Activated T-cell treated with anti-CD3 and anti-CD28 coated beads, Interleukin-2, amount 50 U/mL, for 1 hour (primary cell): ENCODE measurements at places on chromosomes 6 and 20.

GRCh38 chr6:110826236-110827129, 11.2 kb upstream of the CDK19 start:
- no peak for DNase-seq

DNA sequence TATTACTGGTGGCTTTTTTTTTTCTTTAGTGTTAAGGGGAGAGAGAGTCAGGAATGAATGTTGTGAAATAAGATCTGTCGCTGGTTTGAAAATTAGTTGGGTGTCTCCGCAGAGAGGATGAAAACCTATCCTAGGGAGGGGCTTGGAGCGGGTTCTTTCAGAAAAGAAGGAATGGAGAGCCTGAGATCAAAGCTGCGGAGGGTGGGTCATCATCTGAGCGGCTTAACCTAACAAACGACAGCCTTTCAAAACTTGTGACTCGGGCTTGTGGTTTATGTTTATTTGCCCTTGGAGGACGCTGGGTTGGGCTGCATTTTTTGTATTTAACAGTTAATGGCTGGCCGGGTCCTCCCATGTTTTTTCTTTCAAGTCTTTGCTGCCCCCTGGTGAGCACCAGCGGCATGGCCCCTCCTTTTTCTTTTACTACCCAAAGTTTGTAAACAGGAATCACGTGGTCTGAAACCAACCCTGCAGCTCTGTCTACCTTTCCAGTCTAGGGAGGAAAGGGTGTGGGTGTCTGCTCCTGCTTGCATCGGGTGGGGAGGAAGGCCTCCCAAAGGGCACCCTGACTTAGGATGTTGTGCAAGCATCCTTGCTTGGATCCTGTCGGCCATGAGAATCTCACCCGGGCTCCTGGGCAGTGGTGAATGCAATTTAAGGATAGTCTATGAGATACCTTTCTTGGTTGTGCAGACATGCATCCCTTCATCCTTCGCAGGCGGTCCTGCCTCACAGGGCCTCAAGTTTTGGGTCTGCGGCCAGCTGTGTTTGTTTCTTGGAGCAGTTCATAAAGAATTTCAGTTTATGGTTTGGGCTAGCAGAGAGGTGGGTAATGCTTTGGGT, 2.2 kb downstream of the PIM1 start:
- peak; percentile 92 for DNase-seq

DNA sequence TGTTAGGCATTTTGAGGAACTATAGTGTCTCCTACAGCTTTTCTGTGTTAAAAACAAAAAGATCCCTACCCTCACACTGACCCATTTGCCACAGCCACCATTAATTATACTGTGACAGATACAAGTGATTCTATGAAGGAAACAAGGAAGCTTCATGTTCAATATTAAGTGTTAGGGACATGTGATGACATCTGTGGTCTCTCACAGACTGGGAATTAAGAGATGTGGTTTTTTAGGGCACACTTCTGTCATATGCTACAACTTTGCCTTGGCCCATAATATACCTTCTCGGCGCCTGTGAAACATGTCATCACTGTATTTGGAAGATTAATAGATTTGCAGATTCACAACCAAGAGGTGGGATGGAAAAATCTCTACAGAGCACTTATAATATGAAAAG, 102.9 kb upstream of the TCF21 start:
- DNase-seq = no peak

- no peak for DNase-seq
Observed at GRCh38 chr6:20242397-20242796, 30.1 kb upstream of the MBOAT1 start.

GRCh38 chr6:63881791-63882190, 246.2 kb downstream of the PHF3 start:
- DNase-seq = no peak

GRCh38 chr6:121086876-121087275, 247.4 kb downstream of the TBC1D32 start:
- DNase-seq = no peak

GRCh38 chr20:46557231-46557956, 6.9 kb upstream of the OCSTAMP start:
- no peak for DNase-seq

DNA sequence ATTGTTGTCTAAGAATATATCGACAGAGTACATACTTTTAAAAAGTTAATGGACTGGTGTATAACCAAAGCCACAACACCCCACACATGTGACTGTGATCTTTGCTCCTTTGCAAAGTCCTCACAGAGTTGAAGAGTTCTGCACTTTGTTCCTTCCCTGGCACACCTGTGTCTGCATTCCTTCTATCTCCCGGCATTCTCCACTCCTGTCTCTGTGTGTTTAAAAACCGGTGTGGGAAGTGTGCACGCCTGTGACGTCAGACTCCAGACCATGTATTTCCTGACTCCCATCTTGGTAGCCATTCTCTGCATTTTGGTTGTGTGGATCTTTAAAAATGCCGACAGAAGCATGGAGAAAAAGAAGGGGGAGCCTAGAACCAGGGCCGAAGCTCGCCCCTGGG, at the start of gene IYD:
IYD (plus strand) TSS at position 251 of the 400 bp plus-strand sequence; CDS start at position 271, 20 bp downstream.
- no peak for DNase-seq

GRCh38 chr6:6712449-6713403, 124.2 kb downstream of the LY86 start:
- DNase-seq = no peak

DNA sequence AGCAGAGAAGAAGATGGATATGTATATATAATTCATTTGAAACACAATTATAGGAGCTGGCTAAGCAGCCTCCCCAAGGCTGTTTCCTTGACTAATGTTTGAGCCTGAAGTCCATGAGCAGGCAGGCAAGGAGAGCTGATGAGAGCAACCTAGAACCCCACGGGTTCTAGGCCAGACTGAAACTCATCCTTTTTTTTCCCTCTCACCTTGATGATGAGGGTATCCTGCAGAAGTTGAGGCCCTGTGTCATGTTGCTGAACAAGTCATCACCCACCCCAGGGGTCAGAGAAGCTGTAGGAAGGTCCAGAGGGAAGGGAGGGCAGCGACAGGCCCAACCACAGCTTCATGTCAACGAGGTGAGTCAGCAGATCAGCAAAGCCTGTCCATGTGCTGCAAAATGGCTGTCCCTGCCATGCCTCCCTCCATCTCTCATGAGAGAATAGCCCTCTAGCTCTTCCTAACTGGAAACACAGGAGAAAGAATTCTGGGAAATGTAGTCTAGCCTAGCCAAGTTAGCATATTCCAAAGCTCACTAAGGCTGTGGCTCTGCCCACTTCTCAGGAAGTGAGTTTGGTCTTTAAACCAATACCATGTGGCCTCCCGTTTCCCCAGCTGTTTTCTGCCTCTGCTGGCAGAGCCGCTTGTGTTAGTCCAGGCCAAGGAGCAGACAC, 91.3 kb upstream of the DTNBP1 start:
- DNase-seq = no peak

- no peak for DNase-seq
Observed at GRCh38 chr20:44039147-44039546, 124.5 kb downstream of the TOX2 start.

DNA sequence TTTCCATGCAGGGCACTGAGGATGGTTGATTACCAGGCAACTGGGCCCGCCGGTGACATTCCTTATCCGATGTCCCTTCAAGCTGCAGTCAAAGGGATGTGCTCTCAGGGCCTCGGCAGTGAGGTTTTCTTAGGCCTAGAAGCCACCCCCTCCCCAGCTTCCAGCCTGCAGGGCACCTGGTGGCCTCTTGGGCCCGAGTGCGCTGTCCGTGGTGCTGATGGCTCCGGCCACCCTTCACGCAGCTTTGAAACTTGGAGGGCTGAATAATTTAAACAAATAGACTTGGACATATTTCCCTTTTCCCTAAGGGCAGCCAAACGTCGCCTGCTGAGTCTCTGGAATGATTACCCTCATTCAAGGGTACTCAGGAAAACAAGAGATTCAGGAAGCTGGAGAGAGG, 8.9 kb upstream of the MLN start:
- DNase-seq = peak; percentile 41

DNA sequence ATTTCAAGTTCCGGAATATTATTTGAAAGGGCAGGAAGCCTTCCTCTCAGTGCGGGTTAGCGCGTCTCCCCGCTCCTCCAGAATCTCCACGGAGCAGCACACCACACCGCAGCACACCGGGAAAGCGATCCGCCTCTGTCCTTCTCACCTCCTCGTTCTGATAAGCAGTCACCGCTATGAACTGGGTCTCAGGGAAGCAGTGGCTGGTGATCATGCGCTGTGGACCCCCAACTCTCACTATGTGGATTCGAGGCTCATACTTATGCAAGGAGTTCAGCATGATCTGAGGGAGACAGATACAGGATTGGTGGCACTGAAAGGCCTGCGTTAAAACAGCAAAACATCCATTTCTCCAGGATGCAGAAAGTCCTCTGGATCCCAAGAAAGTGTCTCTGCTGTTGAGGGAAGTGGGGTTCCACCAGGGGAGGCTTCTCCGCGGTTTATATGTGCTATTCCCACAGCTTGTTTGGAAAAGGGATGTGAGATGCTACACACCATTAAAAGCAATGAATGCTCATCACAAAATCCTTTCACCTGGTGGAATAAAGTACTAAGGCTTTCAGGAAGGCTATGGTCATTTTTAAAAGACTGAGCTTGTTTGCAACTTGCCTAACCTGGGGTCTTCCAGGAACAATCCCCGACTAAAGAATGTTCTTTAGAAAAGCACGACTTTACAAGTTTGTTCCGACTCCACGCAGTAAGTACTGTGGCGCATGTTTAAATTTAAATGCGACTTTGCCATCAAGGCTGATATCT, 1.9 kb downstream of the TBXT start:
- DNase-seq = no peak

GRCh38 chr6:152874846-152875568, 107.8 kb downstream of the FBXO5 start:
- DNase-seq = no peak

DNA sequence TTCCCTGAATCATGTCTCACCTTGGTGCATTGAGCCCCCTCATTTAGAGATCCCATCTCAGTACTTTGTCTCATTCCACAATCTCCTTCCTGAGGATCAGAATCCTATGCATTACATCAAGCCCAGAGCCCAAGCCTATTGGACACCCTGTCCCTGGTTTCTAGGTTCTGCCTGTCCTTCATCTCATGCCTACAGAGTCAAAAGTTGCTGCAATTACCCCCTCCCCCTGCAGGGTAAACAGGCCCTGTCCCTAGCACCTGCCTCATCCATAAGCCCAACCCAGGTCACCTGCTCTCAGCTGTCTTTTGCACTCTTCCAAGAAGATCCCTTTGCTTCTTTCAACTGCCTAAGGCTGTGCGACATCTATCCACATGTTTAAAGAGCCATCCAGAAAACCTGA, 93.9 kb downstream of the SPTLC3 start:
- no peak for DNase-seq

DNA sequence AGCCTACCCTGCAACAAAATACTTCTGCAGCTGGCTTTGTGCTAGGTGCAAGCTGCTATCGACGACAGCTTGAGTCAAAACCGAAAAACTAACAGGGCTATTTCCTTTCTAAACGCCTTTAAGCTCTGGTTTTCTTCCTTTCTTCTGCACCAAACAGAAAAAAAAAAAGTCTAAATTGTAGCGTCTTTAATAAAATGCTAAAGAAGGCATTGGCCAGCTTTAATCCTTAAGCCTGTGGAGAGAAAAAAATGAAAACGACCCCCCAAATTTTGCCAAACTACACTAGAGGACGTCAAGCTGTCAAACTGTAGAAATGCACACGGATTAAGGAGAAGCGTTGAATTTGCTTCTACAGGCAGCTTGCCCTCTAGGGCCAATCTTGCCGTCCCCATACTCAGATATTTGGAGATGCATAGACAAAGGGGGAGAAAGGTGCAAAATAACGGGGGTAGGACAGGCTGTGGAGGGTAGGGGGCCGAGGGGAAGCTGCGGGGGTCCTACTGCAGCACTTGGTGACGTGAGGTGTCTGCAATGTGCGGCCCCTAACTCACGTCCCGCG, 1.4 kb upstream of the NRN1 start:
- no peak for DNase-seq

- DNase-seq = no peak
Observed at GRCh38 chr6:1574890-1575209, 34.9 kb upstream of the FOXC1 start.

DNA sequence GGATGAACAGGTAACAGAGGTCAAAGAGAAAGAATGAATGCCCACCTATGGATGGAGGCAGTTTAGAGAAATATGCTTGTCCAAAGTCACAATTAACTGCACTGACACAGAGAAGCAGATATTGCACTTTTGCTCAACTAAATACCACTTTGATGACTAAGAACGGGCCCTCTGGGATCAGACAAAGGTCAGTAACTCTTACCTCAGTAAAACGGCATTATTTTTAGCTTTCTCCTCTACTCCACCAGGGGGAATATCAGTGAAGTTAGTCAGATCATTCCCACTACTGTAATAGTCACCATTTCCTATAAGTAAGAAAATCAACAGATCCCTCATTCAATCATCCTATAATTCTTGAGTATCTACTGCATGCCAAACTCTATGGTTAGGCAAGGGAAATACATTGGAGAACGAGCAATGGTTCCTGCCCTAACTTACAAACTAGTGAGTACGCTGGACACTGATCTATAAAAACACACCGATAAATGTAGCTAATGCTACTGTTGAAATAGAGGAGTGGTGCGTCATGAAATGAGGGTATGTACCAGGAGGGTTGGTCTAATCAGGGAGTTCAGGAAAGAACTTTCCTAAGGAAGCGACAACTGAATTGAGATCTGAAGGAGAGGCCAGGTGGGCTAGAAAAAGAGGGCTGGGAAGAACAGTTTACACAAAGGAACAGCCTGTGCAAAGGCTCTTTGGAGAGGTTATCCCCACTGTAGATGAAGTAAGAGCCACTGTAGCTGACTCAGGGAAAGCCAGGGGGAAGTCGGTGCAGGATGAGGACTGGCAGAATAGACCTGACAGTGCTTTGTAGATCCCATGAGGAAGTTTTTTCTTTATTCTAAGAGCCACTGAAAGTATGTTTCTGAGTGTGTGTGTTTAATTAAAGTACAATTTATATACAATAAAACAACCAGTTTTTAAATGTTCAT, 9.2 kb downstream of the ECI2 start:
- no peak for DNase-seq

- DNase-seq = no peak
Observed at GRCh38 chr6:158313989-158314388, 1.7 kb downstream of the TULP4 start.

DNA sequence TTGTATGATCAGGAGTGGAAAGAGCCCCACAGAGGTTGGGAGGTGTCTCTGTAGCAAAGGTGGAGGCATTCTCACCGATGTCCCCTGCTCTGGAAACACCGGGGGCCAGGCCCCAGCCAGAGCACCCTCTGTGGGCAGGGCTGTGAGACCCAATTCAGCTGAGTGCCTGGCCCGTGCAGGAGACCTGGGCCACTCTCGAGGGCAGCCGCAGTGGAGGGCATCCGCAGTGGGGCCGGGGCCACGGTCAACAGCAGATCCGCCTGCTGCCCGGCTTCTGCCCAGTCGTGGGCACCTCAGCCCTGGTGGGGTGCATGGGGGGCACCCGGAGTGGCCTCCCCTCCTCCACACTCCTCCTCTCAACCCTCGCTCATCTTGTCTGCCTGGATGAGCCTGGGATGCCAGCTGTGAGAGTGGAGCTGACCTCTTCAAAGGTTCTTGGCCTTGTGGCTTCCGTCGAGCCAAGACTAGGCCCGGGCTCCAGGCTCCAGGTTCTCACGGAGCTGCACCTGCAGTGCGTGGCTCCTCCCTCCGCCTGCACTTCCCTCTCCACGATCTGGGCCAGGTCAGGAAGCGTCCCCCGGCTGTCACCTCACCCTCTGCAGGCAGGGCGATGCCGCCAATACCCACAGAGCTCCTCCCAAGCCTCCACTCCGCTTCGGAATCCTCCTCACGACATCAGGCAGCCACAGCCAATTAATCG, 134.8 kb downstream of the TAF4 start:
- no peak for DNase-seq
